ENCODE measurements at places on chromosomes 1 and 21.

- no peak for DNase-seq
Observed at GRCh38 chr1:80926531-80926930, 874.2 kb upstream of the ADGRL2 start.

DNA sequence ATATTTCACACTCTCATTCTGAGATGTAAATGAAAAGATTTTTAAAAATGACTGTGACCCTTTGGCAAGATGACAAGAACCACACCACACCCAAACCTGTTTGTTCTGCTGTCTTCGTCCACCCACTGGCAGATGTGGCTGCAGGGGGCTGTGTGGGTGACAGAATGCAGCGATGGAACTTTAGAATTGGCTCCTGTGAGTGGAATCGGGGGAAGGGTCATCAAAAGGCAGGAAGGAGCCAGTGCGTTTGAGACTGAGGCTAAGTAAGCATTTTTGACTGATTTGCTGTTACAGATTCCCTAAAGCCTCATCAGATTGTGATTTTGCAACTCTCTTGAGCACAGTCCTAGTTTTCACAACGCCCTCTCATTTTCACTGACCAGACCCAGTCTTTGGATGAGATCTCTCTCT lies 111.2 kb upstream of the ADGRL2 start:
- DNase-seq: no peak

GRCh38 chr1:217910203-217910602 lies 279.1 kb downstream of the SPATA17 start:
- no peak for DNase-seq

- no peak for DNase-seq
Observed at GRCh38 chr1:29332204-29332603, 95.9 kb downstream of the PTPRU start.

DNA sequence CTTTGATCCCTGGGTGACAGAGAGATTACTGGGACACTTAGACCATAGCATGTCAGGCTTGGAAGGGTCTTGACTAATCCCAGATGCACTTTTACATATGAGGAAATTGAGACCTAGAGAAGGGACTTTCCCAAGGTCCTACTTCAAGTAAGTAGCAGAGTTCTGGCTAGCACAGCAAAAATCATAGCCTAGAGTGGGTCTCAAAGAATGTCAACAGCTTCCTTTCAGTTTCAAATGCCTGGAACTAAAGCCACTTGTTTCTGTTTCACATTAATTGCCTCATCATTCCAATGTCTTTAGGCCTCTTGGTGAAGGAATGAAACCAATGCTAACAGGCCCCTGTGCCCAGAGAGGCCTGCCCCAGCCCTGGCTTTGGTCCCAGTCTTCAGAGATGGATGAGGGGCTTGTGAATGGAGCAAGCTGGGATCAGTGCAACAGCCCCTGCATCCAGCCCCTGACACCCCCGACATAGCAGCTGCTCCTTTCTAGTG lies 26.6 kb downstream of the ATF3 start:
- no peak for DNase-seq

DNA sequence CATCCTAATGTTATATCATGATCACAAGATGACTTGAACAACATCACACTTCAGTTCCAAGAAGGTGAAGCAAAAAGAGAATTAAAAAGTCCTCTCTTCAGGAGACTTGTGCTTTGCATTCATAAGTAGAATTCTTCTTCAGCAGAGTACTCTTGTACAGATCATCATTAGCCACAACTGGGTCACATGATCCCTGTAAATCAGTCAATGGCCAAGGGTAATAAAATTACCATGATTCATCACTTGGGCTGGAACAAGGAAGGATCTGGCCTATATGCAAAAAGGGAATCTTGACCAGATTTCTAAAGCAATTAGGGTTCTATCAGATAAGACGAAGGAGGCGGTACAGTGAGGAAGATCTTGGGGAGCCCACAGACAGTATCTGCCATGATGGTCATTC lies 458.0 kb upstream of the DEPDC1 start:
- no peak for DNase-seq

- DNase-seq: no peak
Observed at GRCh38 chr1:232227306-232227705, 402.6 kb downstream of the SIPA1L2 start.

DNA sequence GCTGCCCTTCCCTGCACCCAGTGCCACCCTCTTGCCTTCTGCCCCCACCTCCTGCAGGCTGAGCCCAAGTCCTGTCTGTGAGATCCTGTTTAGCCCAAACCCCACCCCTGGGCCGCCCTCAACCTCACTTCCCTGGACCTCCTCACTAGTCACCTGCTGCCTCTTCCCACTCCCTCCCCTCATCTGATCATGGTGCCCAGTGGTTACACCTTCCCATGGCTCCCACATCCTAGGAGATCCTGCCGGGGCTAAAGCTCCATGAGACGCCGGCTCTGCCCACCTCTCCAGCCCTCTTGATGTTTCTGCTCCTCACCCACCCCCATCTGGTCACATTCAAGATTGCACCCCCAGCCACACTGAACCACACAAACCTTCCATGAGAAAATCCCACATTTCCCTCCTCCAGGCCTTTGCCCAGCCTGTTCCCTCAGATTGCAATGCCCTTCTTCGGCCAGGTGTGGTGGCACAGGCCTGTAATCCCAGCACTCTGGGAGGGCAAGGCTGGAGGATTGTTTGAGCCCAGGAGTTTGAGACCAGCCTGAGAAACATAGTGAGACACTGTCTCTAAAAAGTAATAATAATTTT lies 17.0 kb downstream of the TTC39A start:
- DNase-seq: no peak

- DNase-seq: no peak
Observed at GRCh38 chr1:219130366-219130935, 43.2 kb upstream of the LYPLAL1 start.

DNA sequence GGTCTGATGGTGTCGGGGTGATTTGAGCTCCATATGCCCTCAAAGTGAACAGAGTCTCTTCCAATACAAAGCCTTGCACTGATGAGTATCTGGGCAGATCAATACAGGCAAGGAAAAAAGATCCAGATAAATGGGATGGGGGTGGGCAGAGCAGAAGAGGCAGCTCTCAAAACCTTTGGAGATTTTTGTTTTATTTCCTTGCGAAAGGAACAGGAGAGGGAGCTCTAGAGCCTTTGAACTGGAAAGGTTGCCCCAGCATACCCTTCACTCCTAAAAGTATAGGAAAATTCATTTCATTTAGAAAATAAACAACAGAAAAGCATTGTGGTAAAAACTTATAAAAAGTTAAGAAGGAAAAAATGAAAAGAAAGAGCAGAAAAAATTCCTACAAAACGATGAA lies 31.4 kb upstream of the OLIG2 start:
- DNase-seq: no peak

DNA sequence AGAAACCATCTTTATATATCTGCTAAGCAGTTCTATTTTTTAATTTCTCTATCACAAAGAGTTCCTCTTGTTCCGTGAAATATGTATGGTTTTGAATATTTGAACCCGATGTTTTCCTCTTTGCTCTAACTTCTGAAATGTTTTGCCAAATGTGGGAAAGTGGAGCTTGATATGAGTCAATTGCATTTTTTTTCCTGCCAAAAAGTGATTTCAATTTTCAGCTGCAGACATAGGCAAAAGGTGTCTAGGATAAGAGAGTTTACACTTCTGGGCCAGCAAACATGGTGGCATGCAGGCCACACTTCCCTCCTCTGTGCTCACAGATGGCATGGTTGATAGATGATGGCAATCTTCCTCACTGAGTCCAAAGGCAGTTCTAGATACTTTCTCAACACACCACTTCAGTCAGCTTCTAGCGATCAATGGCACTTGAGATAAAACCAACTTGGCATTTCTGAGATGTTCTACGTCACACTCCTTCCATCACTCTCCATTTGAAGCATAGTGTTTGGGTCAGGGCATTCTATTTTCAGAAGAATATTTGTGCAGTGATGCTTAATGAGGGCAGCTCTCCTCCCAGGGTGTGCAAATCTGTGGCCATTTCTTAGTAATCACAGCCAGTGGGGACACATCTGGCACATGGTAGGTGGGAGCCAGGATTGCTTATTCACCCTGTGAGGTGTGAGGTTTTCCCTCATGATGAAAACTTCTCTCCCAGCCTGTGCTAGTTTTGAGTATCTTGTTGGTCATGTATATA lies 54.4 kb upstream of the SCAF4 start:
- DNase-seq: no peak

DNA sequence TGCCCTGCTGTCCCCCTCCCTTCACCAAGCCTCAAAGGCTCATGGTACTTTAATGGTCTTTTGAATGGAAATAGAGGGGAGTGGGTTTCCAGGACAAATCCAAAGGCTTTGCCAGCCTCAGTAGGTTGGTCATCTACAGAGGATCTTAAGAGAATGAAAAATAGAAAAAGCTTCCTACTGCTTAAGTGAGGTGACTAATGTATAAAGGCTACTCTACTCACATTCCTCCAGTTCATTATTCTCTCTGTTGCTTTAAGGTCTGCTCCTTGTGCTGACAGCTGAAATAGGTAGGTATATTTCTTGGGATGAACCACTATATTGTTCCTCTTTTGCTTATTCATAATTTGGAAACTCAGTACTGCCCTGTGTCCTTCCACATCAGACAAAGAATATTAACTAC lies 10.4 kb upstream of the CHIA start:
- no peak for DNase-seq

DNA sequence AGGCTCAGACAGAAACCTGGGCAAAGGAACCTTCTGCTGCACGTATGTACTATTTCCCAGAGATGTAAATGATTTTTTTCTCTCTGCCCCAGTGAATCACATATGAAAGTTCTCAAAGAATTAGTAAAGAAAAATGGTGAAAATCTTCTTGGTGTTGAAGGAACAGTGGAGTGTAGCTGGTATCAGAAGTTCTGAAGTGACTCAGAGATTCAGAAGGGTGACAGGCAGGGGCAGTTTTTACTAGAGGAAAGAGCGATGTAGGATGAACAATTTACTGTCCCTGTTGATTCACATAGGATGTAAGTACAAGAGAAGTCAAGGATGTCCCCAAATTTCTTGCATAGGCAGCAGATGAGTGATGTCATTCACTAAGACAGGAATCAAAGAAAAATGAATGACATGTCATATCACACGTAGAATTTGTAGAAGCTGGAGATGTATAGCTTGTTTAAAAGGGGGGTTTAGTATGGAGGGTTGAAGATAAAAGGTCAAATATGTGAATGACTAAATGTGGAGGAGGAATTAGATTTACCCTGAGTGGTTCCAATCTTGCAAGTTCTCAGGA lies 26.4 kb downstream of the WLS start:
- no peak for DNase-seq

- no peak for DNase-seq
Observed at GRCh38 chr1:46173361-46173856, 1.5 kb upstream of the TSPAN1 start.

DNA sequence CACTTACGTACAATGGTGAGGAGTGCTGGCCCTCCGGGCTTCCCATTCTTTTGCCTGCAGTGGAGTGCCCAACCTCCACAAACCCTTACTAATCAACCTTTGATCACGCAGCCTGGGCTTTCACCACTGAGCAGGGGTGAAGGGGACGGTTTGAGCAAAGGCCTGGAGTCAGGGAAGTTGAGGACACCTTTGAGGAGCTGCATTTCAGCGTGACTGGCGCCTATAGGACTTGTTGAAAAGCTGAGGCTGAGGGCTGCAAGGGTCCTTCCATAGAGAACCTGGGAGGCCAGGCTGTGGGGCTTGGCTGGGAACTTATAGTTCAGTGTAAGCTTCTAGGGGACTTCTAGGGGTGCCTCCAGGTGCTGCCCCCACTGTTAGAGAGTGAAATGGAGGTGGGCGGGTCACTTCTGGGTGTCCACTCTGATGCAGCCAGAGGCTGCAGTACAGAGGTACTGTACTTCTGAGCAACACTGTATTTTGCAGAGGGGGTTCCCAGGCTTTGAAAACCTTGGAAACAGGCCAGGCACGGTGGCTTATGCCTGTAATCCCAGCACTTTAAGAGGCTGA lies 9.8 kb downstream of the SYTL1 start:
- no peak for DNase-seq

DNA sequence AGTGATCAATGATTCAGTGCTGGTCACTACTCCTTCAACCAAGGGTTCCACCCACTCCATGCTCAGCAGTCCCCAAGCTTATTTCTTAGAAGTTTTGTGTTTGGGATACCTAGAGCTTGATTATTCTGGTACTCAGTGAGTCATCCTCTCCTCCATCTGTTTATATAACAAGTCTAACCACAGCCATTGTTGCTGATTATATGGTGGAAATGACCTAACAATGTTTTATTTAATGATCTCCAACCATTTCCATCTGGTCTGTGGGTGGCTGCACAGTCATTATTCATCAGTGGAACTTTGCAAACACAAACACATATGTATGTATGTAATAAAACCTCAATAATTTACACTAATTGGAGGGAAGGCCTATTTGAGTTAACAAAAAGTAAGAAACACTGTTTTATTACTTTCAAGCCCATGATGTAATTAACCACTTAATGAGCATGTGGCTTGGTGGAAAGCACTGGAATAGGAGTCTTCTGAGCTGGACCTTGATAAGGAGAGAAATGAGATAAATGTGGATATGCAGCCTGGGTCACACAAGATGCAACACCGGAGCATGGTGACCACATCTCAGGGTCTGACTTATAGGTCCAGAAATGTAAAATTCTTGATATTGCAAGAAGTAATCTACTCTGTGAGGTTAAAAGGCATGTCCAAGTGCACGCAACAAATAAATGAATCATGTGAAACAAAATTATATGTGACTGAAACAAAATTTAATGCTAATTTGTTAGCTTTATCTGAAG lies 99.0 kb upstream of the WLS start:
- no peak for DNase-seq

GRCh38 chr21:26810676-26811415 lies 34.4 kb downstream of the ADAMTS1 start:
- DNase-seq: no peak

DNA sequence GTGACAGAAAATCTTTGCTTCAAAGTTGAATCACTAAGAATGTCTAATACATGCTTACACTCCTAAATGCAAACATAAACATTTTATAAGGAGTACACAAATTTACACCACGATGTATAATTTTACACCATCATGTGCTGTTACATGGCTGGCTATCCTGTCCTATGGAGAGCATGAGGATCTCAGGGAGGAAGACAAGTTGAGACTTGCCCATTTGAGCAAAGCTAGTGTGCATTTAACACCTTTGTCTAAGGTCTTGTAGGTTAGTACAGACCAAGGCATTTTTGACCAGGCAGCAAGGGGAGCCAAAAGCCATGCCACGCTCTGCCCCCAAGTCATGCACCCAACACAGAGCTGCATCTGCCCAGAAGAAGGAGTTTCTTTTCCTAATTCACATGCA lies 14.5 kb upstream of the COG2 start:
- DNase-seq: no peak

- no peak for DNase-seq
Observed at GRCh38 chr1:85451236-85451830, 13.6 kb downstream of the DDAH1 start.

GRCh38 chr1:53134961-53135734 lies 7.3 kb downstream of the SLC1A7 start:
- DNase-seq: no peak

- no peak for DNase-seq
Observed at GRCh38 chr1:61607448-61607847, 117.5 kb downstream of the TM2D1 start.

GRCh38 chr21:20971296-20971921 lies 26.8 kb upstream of the NCAM2 start:
- DNase-seq: no peak
